ENCODE measurements at places on chromosomes 4 and X.

GRCh38 chr4:187612301-187612700 lies 383.3 kb upstream of the ZFP42 start:
- no peak for DNase-seq

DNA sequence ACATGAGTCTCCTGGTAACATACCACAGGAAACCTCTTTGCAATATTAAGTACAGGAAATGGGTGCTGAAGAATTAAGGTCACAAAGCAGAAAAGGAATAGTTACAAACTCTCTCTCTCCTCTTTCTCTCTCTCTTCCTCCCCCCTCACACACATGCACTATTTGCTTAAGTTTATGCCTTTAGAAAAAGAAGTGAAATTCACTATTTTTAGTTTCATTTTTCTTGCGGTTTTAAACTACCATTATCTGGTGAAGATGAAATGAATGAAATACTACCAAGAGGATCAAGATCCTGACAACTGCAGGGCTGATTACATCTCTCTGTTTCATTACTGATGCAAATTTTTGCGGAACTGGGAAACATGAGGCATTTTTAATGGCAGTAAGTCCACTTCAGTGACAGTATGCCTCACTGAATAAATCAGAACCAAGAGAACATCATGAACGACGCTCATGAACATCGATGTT lies 64.3 kb upstream of the FTHL17 start:
- no peak for DNase-seq

GRCh38 chr4:62709618-62710252 lies 1509.6 kb downstream of the ADGRL3 start:
- no peak for DNase-seq

GRCh38 chr4:38188631-38189101 lies 228.5 kb downstream of the PTTG2 start:
- no peak for DNase-seq

DNA sequence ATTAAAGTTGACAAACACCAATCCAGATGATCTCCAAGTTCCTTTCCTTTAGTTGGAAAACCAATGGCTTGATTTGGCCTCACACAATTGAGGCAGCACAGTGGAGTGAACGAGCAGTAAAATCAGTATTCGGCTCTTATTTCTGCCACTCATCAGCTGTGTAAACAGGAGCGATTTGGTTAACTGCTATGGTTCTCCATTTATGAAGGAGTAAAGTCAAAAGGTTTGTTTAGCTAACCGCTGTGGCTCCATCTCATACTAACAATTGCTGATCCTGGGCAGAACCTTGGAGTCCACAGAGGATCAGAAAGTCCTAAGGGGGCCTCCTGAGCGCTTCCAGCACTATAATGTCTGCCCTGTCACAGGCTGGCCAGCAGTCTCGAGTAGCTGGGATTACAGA lies 54.5 kb upstream of the EXOC1L start:
- DNase-seq: no peak

DNA sequence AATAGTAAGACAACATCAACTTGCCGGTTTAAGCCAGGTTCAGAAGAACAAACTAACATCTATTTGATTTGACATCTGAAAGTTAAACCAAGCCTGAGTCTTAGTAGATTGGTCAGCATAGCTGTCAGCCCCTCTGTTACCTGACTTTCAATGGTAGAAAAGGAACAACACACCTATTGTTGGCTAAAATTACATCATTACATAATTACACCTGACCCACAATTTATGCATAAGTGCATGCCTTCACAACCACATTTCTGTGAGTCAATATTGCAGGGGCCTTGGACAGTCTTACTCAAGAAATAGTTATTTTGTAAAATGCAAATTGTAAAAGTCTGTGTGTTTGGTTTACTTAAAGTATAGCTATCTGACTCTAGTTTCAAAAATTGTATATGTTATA lies 36.2 kb downstream of the EGFL6 start:
- no peak for DNase-seq

DNA sequence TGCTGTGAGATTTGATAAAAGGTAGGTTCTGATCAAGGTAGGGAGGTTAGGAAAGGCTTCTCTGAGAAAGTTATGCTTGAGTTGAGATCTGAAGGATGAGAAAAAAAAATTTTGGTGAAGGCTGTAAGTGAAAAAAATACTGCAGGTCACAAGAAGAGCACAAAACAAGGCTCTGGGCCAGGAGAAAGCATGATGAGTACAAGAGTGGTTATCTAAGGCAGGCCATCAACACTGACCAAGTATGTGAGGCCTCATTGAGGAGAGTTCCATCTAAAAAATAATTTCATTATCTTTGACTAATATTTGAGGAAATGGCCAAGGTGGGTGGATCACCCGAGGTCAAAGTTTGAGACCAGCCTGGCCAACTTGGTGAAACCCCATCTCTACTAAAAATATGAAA lies 71.6 kb upstream of the SLC4A4 start:
- no peak for DNase-seq

All from LHCN-M2 (cell line).